Substantia nigra (tissue), 51 donors: ENCODE measurements at places on chromosomes 12 and 14.

DNA sequence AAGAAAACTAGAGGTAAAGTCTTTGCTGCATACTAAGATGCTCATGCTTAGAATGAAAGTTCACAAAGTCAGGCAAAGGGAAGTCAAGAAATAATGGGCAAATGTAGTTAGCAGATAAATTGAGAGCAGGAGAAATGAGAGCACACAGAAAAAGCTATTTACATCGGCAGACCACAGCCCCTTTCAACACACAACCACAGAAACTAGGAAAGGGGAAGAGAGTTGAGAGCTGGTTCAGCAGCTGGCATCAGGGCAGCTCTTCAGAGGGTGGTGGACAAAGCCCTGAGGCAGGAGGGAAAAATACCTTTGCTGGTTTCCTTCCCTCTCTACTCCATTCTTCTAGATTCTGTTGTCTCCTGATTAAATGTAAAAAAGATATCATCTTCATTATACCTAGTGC, 95.4 kb upstream of the ANO4 start:
- no peak for DNase-seq

GRCh38 chr14:70646705-70647104, 5.0 kb downstream of the TTC9 start:
- no peak for DNase-seq

- DNase-seq, result no peak
Observed at GRCh38 chr12:131564845-131565244, 146.0 kb upstream of the SFSWAP start.

DNA sequence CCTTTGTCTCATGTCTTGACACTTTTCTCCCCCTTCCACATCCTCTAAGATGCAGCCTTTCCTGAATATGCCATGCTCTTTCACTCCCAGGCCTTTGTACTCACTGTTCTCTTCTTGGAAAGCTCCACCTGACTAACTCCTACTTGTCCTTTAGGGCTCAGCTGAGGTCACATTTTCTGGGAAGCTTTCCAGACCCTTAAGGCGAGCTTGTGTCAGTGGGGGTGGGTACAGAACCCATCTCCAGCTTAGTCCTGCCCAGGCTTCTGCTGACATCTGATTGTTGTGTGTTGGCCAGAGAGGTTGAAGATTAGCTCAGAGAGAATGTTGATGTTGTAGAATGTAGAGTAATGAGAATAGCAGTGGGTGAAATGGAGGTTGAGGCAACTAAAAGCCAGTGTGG, 2.9 kb upstream of the TSFM start:
- no peak for DNase-seq

DNA sequence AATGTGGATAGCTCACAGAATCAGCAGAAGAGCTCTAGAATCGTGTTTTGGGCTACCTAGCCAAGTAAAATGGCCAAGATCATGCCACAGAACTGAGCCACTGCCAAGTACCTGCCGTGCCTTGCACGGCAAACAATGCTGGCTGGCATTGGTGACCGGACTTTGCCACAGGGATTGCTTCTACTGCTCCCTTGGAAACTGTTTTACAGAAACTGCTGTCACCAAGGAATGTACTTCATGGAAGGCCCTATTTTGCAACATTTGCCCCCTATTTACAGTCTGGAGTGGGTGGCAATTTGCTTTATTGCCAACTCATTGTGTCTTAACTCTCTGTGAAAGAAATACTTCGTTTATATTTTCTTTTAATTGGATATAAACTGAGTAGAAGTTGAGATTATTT, 49.0 kb downstream of the BORCS5 start:
- DNase-seq, result no peak

DNA sequence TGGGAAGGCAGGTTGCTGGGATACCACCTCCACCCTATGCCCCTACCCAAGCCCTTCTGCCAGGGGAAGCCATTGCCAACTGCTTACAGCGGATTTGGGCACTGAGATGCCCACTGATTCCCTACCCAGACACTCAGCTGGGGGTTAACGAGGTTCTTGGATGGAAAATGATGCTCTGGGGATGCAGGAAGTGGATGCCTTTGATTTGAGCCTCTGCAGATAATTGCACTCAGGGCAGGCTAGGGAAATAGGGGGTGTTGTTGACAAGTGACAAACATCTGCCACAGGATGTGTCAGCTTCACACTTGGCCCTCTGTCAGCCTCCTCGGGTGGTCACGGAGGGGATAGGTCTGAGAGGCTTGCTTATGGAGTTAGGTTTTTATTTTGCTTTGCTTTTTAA, 57.4 kb downstream of the RPH3A start:
- no peak for DNase-seq
